ENCODE measurements at places on chromosomes 5 and 9. TPM values are rescaled to one million over a fixed set of nuclear protein-coding genes. Genes with fewer than 3 reads are reported as not detected.

DNA sequence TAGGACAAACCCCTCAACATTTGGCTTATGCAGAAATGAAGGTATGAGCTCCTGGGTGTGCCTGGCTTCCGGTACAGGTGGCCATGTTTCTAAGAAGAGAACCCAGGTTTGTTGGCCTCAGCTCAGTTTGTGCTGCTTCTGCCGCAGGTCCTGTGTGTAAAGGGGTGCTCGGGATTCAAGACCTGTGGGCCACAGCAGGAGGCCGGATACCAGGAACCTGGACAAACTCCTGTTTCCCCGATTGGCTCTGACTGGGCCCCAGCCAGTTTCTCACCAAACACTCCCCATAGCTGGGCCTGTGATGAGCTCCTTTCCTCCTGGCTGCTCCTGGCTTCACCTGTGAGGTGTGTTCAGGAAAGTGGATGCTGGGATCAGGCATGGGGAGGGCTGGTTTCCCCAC is 271.2 kb upstream of the IRX2 start:
- no peak for DNase-seq

SEMA6A gene
- 35.4 TPM for total RNA-seq

GRCh38 chr5:78626009-78626571 is 22.5 kb downstream of the LHFPL2 start:
- DNase-seq, result no peak

SNCAIP gene
- total RNA-seq, result 8.1 TPM

GRCh38 chr9:34652602-34653000 is 616 bp downstream of the IL11RA start:
- no peak for DNase-seq

PFDN1 gene
- 42.7 TPM for total RNA-seq

SLC6A7 gene
- not detected for total RNA-seq
